NCI-H1417 treated with DMSO at 0.1 percent for 48 hours (cell line): ENCODE measurements at places on chromosomes 6 and 20.

DNA sequence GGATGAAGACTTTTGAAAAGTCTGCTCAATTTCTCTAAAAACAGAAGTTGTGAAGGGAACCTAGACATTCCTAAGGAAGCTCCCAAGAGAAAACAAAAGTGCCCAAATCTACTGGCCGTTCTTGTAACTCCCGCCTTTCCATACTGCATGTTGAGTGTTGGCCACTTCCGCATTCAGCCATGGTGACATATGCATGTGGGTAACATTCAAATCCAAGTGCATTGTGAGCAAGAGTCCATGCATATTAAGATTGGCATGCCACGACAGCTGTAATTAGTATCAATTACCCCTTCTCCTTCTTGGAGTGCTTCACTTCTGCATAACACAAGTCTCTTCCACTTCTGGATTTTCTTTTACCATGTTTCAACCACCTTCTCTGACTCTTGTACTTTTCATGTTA is 8.4 kb downstream of the SLC35D3 start:
- DNase-seq, result no peak

DNA sequence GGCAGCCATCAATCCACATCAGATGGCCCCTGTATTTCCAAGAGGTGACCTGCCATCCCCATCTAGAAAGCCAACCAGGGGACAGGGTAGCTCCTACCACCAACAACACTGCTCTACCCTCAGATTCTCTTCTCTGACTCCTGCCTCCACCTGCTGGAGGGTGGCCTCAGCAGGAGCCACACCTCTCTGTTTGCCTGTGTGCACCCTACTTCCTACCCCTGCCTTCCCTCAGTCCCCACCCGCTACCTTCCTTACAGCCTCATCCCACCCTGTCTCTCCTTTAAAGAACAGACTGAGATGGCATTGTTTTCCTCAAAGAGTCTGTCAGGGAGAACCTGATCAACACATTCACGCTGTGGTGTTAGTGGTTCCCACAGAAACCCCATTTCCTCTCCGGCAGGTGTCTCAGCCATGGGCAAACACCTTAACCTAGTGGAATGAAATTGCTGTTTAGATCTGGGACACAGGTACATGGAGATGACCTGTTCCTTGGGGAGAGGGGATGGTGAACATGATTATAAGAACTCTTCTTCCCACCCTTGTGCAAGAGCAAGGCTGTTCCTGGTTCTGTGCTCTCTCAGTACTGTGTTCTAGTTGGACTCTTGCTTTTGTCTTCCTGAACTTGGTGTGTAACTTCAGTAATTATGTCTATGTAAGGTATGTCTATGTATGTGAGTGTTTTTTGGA is 1.8 kb downstream of the ENTPD6 start:
- DNase-seq, result no peak

DNA sequence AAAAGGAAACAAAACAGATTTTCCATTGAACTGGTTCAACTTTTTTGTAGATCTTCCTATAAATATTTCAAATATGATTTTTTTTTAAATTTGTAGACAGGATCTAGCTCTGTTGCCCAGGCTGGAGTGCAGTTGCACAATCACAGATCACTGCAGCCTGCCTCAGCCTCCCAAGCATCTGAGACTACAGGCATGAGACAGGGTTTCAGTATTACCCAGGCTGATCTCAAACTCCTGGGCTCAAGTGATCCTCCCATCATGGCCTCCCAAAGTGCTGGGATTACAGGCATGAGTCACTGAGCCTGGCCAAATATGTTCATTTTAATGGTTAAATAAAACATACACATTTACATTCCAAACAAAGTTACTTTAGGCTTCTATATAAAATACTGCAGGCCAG is 33.6 kb downstream of the SAMHD1 start:
- DNase-seq, result no peak

GRCh38 chr6:14037402-14038277 is 79.9 kb upstream of the CD83 start:
- no peak for DNase-seq

DNA sequence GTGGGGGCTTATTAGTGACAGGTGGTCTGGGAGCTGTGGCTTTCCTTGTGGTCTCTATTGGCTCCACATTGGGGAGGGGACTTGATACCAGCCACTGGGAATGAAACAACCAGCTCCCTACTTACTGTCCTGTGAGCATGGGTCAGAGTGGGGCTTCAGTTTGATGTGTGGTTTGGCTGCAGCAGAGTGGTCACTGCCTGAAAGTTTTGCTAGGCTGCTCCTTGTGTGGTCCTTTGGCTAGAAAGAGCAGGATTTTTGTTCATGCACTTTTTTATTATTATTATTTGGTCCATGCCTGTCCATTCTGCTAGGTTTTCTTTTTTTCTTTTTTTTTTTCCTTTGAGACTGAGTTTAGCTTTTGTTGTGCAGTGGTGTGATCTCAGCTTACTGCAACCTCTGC is 7.5 kb upstream of the TMEM14B start:
- DNase-seq, result no peak

DNA sequence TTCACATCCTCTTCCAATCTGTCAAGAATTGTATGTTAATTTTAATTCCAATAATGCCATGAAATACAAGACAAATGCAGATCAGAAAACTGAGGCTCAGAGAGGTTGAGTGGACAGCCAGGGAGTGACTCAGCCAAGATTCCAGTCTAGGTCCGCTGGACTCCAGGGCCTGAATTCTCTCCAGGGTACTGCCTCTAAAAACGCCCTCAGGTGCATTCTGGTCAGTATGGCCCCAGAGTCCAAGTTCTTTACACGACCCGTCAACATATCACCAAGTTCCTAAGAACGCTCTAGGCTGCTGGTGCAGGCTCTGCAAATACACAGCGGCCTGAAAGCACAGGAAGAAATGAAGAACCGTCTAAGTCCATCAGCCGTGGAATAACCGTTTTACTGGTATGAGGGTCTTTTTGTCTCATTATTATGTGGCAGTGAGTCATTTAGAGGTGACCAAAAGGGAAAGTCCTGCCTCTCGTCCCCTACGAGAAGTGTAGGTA is 709 bp upstream of the ASXL1 start:
- DNase-seq, result no peak

- DNase-seq, result no peak
These were observed 35.3 kb upstream of the KCNB1 start for GRCh38 chr20:49517805-49518100.

DNA sequence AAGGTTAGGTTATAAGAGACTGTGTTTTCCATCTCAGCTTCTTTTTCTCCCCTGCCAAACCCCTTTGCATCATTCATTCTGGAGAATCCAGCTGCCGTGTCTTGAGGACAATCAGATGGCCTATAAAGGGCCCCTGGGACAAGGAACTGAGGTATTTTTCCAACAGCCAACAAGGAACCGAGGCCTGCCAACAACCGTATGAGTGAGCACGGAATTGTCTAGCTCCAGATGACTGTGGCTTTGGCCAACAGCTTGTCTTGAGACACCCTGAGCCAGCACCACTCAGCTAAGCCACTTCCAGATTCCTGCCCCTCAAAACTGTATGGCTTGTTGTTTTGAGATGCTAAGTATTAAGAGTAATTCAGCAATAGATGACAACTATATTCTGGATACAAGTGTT is 433.7 kb upstream of the HSF2 start:
- DNase-seq, result no peak

- no peak for DNase-seq
These were observed 43.4 kb upstream of the QKI start for GRCh38 chr6:163371129-163371528.

DNA sequence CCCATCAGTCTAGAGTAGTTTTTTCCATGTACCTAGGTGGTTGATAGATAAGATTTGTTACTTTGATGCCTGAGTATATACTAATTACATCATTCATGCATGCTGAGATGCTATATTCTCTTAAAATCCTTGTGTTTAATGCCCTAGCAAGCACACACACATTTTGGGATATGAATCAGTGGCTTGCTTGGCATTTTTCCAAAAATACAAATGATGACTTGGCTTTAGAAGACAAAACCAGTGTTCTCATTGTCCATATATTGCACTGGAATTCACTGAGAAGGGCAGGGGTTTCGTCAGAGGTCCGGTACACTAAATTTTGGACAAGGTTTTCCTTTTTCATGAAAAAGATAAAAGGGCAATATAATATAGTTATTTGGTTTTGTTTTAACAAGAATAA is 24.9 kb downstream of the GTPBP2 start:
- no peak for DNase-seq

- DNase-seq, result no peak
These were observed 3.7 kb upstream of the BEND3 start for GRCh38 chr6:107118976-107119375.

- DNase-seq, result no peak
These were observed 27.9 kb downstream of the GSS start for GRCh38 chr20:34927736-34928135.

DNA sequence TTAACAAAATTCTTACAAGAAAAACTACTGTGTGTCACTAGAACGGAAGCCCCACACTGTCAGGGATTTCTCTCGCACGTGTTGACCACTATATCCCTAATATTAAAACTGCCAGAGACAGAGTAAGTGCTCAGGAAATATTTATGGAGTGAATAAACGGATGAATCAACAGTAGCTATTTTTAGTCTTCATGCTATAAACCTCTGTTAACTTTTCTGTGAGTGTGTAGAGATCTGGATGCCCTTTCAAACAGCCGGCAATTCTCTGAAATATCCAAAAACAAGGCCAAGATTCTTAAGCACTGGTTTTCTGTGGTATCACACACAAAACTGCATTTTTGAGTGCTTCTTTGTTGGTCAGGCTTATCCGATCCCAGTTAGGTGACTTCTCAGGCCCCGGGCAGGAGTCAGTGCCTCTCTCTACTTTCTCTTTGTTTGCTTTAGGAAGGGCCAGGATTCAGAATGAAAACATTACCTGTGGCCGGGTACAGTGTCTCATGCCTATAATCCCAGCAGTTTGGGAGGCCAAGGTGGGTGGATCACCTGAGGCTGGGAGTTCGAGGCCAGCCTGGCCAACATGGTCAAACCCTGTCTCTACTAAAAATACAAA is 15.7 kb downstream of the ATP9A start:
- no peak for DNase-seq

DNA sequence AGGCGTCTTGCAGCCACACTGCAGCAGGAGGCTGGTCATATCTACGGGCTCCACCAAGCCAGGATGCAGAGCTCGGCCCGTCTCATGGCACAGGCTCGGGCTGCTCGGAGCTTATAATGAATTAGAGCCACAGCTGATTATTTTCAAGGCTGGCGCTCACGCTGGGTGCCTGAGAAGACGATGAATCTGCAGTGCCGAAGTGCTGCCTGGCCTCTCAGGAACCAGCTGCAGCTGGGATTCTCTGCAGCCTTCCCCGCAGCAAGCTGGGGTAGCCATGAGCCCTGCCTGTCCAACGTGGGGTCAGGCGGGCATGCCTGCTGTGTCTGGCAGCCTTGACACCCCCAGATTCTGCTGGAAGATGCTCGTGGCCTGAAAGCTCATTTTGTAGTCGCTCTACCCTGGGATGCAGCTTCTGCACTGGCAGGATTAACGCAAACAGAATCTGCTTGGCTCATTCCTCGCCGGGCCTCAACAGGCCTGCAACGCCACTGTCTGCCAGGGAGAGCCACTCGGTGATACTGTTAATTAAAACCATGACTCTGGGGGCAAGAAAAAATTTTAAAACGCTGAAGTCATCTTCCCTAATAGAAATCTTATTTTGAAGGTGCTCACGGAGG is 104.3 kb downstream of the CDH26 start:
- no peak for DNase-seq

- peak; percentile 94 for DNase-seq
These were observed 13.6 kb downstream of the ITPA start for GRCh38 chr20:3222635-3223600.

- no peak for DNase-seq
These were observed 121.9 kb upstream of the BTN3A2 start for GRCh38 chr6:26243132-26243531.

DNA sequence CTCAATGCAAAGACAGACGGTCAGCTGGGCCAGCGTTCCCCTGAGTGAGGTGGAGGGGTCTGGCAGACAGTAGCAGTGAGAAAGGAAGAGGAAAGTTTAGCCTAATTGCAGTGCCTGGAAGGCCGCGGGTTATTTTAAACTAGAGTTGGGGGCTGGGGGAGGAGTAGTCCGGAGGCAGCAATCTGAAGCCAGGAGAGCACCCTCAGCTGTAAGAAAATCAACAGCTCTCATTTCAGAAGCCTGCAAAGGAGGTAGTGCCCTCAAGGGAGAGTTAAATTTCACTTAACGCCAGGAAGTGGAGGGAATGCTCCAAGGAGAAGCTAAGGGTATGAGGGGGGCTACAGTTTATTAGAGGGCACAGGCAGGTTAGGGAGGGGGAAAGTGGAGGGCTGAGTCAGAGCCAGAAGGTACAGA is 26.9 kb downstream of the RING1 start:
- DNase-seq, result no peak

- DNase-seq, result no peak
These were observed 123.5 kb downstream of the THBS2 start for GRCh38 chr6:169130113-169130512.

DNA sequence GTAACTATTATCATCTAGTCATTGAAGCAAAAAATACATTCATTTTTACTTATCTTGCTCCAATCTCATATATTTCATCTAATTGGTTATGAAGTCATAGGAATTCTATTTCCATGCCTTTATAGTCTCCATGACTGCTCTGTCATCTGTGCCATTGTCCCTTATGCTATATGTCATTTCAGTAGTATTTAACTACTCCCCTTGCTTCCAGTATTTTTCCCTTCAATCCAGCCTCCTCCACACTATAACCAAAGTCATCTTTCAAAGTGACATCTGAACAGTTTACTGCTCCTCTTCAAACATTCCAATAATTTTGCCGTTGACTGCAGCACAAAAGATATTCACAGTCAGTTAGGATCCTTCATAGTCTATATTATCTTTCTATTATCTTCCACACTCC is 216.6 kb upstream of the HS3ST5 start:
- DNase-seq, result no peak

DNA sequence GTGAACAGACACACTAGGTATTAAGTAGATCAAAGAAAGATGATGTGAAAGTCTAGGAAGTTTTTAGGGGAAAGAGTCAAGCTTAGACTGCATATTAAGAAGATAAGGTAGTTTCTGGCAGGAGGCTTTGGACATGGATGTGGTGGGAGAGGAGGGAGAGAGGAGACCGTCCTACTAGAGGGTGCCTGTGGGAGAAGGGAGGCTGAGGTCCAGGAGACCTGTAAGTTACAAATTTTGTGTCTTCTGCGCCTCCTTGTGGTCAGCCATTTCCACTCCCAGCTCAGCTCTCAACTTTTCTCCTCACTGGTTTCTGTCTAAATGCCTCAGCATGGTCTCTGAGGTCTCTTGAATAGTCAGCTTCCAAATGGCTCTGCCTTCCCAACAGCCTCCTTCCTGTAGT is 193.5 kb downstream of the UNC5CL start:
- DNase-seq, result no peak

DNA sequence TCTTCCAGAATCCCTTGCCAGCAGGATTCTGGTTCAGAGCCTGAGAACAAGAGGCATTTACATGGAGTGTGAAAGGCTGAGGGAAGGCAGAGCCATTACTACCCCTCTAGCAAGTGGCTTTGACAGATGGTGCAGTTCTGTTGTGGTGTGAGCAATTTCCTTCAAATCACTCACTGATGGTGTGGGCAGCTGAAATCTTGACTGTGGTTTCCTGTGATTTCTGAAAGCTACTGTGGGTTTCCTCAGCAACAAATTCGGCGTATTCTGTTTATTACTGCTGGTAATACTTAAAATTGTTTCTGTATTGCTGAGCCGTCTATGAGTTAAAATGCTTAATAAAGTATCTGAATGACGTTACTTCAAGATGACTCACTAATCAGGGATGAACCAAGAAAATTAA is 181.5 kb upstream of the TCF21 start:
- DNase-seq, result no peak
